Activated naive CD4-positive, alpha-beta T cell treated with anti-CD3 and anti-CD28 coated beads for 36 hours (primary cell): ENCODE measurements at places on chromosomes 5 and 9. TPM values are rescaled to one million over a fixed set of nuclear protein-coding genes. Genes with fewer than 3 reads are reported as not detected.

GRCh38 chr5:52063186-52063585, 679.9 kb downstream of the ISL1 start:
- no peak overlapping the region for H3K27ac ChIP-seq
- no peaks in the 10 kb centered on the region for H3K27me3 ChIP-seq
- no peaks in the 10 kb centered on the region for H3K4me1 ChIP-seq
- no peaks in the 10 kb centered on the region for H3K36me3 ChIP-seq
- H3K4me3 ChIP-seq: no peak overlapping the region

DNA sequence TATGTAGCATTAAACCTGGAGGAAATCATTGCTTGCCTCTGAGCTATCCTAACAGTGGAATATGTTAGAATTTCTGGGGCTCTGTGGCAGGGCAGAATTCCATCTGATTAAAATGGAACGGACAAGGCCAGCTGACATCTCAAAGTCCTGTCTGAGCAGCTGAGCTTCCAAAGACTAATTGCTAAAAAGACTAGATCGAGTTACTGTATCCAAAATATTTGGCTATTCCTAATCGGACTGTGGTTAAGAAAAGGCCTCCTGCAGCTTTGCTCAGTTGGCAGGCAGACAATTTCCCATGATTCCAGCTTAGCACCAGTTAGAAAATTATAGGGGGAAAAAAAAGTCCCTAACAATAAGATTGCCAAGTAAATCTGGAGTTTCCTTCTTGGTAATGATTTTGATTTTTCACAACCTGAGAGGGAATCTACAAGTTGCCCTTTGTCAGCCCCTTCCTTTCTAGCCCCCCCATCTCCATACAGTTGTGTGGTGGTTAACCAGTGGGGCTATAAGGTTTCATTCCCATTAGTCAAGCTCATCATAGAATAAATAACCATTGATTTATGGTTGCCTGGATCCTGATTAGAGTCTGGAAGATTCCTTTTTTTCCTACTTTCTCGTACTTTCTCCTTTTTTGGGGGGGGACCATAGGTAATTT, 26.4 kb downstream of the PTGR1 start:
- DNase-seq: no peak
- H3K27ac ChIP-seq: no peak overlapping the region
- no peak overlapping the region for H3K4me3 ChIP-seq
- peaks cover 6% of the 10 kb centered on the region for H3K36me3 ChIP-seq
- no peaks in the 10 kb centered on the region for H3K4me1 ChIP-seq

DNA sequence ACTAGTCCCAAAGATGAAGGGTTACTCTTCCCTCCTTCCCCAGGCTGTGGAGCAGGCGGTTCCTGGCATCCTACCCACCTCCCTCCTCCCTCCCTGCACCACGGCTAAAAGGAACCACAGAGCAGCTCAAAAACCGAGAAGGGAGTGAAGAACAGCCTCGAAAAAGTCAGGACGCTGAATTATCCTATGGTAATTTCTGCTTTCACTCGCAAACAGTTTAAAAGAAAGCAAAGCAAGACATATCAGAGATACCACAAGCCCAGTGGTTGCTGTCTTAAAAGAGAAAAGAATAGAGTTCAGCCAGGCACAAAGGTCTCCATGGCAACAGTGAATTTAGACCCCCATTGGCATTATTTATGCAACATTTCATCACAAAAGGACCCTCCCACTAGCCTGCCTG, 315.4 kb downstream of the CTNND2 start:
- no peaks in the 10 kb centered on the region for H3K36me3 ChIP-seq
- no peak overlapping the region for H3K4me3 ChIP-seq
- DNase-seq: no peak

IGFBPL1 gene
- 0.20 TPM for total RNA-seq

FOXI1 gene
- not detected for total RNA-seq

FGFR4 gene
- total RNA-seq: 0.95 TPM
